ENCODE measurements at places on chromosomes 4 and X.
A peak's percentile ranks its signal among the peaks of the same experiment; 100 is the strongest.

GRCh38 chr4:138864961-138865720, 150.4 kb upstream of the NOCT start:
- DNase-seq: peak; percentile 35

GRCh38 chrX:15744181-15744867, 6.3 kb downstream of the CA5B start:
- peak; percentile 9 for DNase-seq

DNA sequence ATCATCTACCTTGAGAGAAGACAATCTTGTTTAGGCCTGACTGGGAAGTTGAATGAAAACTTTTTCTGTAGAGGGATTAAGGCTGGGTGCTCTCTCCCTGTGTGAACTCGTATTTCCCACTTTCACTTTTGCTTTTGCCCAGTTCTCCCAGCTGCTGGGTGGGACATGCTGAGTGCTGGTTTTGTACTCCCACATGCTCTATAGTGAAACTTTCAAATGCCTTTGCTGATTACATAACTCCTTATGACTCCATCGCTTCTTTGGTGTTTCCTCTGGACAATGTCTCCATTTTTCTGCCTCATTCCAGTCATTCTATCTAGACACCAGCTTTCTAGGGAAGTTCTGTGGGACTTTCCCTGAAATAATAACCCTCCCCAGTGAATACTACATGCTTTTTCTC, 100.5 kb downstream of the CLNK start:
- peak; percentile 90 for DNase-seq

GRCh38 chr4:22574880-22575279, 59.0 kb upstream of the ADGRA3 start:
- DNase-seq: peak; percentile 23

GRCh38 chrX:9464435-9465371, at the start of gene TBL1X:
Gene TBL1X, plus strand, starts transcription at chrX:9465058. Its CDS starts 188,529 bp downstream, at chrX:9653587.
- DNase-seq: peak; percentile 58

DNA sequence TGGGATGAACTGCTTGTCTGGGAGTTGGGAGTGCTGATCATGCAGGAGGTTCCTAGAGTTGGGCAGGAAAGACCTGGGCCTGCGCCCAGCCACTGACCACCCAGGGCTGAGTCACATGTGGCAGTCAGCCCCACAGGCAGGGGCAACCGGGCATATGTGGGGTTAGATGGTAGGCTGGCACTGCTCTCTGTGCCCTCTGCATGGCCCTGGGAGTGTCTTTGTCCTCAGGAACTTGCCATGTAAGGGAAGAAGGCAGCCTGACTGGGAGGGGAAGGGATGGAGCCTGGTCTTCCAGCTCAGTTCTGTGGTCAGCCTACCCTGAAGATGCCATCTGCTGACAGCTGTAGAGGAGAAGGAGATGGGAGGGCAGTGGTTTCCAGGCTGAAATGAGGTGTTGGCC, 70.2 kb upstream of the EFNB1 start:
- no peak for DNase-seq

All from kidney tubule cell (primary cell).